HEK293T (cell line): ENCODE measurements at places on chromosomes 5 and 9.

GRCh38 chr9:114006931-114007691, 71.0 kb downstream of the AMBP start:
- no peak for DNase-seq

GRCh38 chr5:37838152-37838932, 1.5 kb downstream of the GDNF start:
- no peak for DNase-seq

GRCh38 chr9:113368348-113368981, 8.3 kb downstream of the HDHD3 start:
- no peak for DNase-seq

GRCh38 chr5:151094030-151094851, 13.4 kb upstream of the TNIP1 start:
- DNase-seq = no peak

- no peak for DNase-seq
These were observed 75.0 kb downstream of the LIX1 start for GRCh38 chr5:97067296-97067850.

DNA sequence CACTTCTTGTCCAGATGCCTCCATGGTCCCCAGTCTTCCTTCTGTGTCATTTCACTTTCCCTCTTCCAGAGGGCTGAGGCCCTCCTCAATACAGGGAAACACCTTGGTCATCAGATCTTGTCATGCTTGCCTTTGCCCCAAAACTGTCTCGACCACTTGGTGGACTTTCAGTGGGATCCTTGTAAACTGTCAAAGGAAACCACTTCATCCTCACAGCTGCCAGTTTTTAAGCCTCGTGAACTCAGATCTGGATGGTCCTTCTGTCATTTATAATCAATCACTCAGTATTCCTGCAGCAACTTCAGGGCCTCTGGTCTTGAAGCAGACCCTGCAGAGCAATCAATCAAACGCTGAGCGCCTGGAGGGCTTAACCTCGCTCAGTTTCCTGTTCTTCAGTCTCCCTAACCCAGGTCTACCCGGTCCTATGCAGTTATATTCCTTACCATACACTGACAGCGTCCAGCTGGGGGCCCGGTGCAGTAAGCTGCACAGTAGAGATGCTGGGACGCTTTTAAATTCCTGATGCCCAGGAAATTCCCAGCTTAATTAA, 74.6 kb downstream of the GOLPH3 start:
- DNase-seq = no peak

DNA sequence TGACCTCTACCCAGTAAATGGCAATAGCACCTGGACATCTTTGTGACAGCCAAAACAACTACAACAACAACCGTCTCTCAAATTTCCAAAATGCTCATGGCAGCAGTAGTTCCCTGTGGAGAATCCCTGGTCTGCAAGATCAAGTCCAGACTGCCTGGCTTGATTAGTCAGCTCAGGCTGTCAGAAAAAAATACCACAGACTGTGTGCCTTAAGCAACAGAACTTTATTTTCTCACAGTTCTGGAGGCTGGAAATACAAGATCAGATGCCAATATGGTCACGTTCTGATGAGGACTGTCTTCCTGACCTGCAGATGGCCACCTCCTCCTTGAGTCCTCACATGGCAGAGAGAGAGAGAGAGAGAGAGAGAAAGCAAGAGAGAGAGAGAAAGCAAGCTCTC, 52.3 kb upstream of the MOCS2 start:
- no peak for DNase-seq

DNA sequence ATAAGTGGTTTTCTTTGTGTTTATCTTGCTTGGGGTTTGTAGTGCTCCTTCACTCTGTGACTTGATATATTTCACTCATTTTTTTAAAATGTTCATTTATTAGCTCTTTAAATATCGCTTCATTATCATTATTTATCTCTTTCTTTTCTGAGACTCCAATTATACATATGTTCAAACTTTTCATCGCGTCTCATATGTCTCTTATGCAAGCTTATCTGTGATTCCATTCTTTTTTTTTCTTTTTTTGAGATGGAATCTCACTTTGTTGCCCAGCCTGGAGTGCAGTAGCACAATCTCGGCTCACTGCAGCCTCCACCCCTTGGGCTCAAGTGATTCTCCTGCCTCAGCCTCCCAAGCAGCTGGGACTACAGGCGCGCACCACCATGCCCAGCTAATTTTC, 73.9 kb upstream of the GABRP start:
- no peak for DNase-seq

GRCh38 chr5:118611332-118611945, 376.9 kb downstream of the DTWD2 start:
- DNase-seq = peak; percentile 36

DNA sequence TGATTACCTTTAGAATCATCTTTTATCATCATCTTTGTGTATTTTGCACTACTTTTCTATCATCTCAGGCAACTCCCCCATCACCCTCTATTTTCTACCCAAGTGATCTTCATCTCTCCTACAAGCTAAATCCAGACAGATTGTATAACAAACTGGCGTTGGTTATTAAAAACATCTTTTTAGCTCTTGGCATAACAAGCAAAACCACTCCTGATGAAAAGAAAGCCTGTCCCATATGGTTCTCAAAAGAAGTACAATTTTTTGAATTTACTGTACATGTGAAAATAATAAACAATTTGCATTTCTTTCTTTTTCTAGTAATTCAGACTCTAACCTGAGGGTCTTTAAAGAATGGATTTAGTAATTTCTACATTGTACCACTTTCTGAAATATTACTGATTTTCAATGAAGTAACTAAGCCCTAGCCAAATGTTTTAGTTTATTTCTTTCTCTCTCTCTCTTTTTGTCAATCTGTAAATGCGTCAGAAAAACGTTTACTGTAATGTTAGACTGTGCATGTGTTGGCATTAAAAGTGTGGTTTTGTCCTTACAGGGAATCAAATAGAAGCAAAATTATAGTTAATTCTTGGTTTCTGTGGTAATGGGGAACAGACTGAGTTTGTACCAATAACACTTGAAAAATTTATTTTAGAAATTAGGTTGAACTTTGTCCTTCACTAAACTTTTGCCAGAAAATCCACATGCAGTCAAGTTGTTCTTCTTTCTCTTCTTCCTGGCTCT, 52.5 kb upstream of the RPS23 start:
- no peak for DNase-seq

- no peak for DNase-seq
These were observed 1.6 kb downstream of the ZNF462 start for GRCh38 chr9:106864373-106865143.

- DNase-seq = no peak
These were observed 136.9 kb upstream of the EGFLAM start for GRCh38 chr5:38121420-38121819.

DNA sequence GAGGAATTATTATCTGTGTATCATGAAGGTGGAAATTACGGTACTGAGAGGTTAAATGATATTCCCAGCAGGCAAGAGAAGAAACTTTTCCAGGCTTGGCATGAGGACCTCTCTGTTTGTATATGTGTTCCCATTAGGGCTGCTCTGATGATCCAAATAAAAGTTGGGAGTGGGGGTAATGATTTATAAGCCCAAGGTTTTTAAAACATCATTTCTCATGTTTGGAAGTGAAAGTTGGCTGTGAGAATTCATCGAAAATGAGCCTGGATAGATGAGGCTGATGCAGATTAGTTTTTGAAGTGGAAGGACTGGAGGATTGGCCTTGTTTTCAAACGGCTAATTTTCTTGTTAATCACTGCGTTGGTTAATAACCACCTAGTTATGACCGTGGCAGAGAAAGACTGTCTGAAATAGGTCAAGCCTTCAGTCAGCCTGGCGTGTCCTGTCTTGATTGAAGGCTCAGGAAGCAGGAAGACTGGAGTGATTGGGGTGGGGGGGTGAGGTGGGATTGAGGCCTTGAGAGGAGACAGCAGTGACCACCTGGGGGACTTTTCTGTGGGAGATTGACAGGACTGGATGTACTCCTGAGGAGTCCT, 391.0 kb upstream of the WWC1 start:
- no peak for DNase-seq
